ENCODE measurements at places on chromosomes 7 and 10.
A peak's percentile ranks its signal among the peaks of the same experiment; 100 is the strongest.

GRCh38 chr7:135335628-135336139 is 102.0 kb downstream of the STRA8 start:
- peak; percentile 93 for DNase-seq

GRCh38 chr7:14501436-14501835 is 401.1 kb downstream of the DGKB start:
- DNase-seq, result no peak

GRCh38 chr7:47188653-47189315 is 393.1 kb downstream of the TNS3 start:
- DNase-seq, result no peak

DNA sequence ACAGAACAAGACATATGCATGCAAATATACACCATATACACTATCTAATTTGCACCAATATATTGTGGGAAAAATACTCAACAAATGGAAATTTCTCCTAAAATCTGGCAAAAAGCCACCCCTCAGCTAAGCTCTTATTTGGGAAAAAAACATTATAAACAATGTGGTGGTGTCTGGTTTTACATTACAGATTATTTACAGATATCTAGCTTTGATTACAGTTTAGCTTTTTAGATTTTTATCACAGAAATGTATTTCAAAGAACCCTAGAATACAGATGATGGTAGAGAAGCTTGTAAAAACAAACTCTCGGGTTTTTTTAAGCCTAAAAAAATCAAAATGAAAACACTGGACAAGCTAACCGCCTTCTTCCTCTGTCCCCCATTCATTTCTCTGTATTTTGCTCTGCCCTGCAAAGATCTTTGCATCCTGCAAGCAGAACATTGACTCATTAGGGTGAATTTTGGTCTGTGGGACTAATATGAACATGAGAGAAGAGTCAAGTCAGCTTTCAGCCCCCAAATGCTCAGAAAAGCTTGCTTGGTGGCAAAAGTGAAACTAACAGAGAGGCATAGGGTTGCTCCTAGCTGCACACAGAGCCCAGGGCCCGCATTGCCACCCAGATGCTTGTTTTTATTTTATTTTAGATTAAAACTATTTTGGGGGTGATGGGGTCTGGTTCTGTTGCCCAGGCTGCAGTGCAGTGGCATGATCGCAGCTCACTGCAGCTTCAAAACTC is 88.8 kb upstream of the LYZL1 start:
- DNase-seq, result no peak

- DNase-seq, result no peak
Observed at GRCh38 chr10:78215645-78216044, 182.0 kb downstream of the RPS24 start.

GRCh38 chr7:13832346-13832745 is 157.1 kb downstream of the ETV1 start:
- no peak for DNase-seq

DNA sequence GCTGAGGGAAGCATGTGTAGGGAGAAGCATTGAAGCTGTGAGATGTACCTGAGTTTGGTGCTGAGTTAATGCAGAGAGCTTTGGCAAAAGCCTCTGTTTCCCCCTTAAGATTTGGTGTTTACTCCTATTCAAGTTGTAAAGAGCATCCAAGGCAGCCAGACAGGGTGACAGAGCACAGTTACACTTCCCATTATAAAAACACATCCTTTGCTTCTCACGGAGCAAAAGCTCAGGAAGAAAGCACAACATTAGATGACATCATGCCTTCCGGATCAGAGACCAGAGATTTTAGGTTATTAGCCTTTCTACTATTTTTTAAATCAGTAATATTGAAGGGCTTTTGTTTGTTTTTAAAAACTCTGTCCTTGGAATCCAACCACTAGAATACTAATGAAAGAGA is 182.9 kb downstream of the DOCK4 start:
- DNase-seq, result no peak

- DNase-seq, result no peak
Observed at GRCh38 chr7:30309842-30310435, 25.5 kb downstream of the ZNRF2 start.
